HFF-Myc (cell line): ENCODE measurements at places on chromosomes 1 and 21.

DNA sequence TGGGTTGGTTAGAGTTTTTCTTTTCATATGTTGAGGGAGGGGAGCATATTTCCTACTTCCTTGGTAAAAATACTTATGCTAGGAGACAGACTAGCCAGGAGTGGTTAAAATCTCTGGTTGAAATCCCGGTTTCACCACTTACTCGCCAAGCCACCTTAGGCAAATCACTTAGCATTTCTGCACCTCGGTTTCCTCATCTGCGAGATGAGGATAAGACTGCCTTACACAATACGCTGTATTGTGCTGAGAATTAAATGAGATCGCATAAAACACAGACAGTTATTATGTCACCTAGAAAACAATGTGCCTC lies 1.4 kb downstream of the IFFO2 start:
- DNase-seq, result no peak

GRCh38 chr1:44250068-44250781 lies 37.0 kb downstream of the DMAP1 start:
- no peak for DNase-seq

- no peak for DNase-seq
Measured at GRCh38 chr1:158076441-158076840, 83.0 kb downstream of the KIRREL1 start.

- no peak for DNase-seq
Measured at GRCh38 chr1:87642581-87643221, 314.0 kb downstream of the LMO4 start.

DNA sequence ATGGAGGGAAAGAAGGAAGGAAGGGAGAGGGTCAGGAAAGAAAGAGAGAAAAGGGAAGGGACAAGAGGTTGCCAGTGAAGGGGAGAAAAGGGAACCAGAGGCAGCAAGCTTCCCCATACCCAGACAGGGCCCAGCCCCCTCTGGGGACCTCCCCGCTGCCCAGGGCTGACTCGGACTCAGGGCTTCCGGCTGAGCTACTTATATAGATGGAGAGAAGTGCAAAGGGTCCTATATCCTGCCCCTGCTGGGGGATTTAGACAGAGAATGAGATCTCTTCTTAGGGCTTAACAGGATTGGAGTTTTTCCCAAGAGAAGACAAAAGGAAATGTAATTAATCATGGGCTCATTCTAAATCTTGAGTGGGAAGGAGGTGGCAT lies at the start of gene ETV3L:
Gene ETV3L (minus strand): TSS at position 176 of the 377 bp plus-strand sequence. CDS start 285 bp downstream, outside the sequence.
- no peak for DNase-seq

DNA sequence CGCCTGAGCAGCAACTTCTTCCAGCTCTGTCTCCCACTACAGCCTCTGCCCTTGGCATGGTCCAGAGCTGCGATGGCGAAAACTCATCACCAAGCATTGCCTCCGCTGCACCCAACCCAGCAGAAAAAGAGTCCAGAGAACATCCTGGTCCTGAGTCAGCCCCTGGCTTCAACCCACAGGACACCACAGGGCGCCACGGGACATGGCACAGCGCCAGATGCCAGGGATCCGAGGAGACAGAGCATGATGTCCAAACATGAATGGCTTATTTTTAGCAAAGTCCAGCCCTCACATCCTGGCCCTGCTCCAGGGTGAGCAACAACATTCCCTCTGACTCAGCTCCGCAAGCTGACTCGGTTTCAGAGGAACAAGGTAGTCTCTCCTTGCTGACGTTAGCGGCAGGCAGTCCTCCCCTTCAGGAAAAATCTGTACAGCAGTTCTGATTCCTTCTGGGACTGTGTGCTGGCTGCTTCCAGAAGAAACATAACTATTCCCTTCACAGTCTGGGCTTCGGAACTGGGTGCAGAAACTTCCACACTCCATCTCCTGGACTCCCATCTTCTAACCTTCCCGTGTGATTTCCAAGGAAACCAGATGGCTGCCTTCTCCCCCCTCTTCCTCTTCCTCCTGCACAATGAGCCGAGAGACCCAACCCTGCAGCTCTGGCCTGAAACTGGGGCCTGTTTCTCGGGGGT lies 131.3 kb downstream of the TOMM20 start:
- DNase-seq, result peak; percentile 93

DNA sequence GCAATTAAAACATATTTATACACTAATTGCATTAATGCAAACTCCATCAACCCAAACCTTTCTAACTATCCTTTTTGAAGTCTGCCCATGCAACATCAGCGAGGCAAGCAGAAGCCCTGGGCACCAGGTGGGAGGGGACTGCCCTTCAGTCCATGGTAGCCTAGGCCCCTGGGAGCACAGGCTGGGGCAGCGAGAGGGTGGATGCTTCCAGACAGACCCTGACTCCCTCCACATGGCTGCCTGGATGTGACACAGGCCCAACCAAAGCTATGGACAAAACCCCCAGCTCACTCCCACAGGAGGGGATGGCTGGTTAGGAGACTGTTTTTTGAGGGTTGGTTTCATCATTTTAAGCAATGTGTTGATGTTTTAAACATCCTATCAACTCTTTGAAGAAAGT lies 17.8 kb upstream of the LRRC47 start:
- no peak for DNase-seq

DNA sequence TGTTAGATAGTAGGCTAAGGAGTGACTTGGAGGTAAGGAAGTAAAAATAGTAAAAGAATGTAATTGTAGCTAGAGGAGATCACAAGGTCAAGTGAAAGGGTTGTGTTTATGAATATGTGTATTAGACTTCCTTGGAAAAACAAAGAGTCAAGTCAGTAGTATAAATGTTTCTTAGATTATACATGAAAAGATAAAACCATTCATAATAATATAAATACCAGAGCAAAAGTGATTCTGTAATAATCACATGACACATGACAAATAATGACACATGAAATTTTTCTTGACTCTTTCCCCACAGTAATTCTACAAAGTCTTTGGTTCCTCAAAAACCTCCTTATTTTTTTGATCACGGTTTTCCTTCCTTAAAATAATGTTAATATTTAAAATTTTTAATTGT lies 56.4 kb downstream of the IVNS1ABP start:
- no peak for DNase-seq

DNA sequence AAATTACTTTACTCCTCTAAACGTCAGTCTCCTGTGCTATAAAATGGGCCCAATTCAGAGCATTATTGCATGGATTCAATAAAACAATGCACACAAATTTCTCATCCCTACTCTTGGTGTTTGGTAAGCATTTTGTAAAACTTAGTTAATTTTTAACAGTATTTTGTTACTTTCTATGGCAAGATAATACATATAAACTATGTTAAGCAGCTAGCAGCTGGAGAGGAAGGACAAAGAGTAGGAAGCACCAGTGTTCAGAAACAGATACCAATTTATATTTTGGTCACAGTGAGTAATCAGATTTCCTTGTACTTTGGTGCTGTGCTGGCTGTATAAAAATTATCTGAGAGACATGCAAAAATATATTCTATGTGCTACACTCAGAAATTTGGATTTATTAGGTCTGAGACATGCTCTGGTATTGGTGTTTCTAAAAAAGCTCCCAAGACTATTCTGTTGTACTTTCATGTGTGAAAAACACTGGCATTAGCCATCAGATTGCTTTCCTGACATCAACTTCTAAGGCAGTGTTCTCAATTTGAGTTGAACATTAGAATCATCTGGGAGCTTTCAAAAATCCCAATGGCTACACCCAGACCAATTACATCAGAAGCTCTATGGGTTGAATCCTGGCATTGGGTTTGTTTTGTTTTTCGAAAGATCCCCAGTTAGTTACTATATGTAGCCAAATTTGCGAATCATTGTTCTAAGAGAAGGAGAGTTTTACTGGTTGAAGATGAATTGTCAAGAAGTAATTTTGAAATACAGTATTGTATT lies 100.3 kb upstream of the C1orf87 start:
- no peak for DNase-seq

DNA sequence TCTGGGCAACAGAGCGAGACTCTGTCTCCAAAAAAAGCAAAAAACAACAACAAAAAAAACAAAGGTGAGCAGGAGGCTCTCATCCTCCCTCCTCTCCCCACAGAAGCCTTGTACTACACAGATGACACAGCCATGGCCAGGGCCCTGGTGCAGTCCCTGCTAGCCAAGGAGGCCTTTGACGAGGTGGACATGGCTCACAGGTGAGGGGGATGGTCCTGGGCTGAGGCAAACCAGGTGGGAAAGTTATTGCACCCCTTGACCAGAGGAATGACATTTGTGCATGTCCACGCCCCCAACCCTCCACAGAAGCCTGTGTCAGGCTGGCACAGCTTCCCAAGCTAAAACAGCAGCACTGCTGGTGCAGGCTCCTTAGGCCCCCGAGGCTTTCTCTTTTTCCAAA lies 2.4 kb downstream of the ADPRS start:
- no peak for DNase-seq

DNA sequence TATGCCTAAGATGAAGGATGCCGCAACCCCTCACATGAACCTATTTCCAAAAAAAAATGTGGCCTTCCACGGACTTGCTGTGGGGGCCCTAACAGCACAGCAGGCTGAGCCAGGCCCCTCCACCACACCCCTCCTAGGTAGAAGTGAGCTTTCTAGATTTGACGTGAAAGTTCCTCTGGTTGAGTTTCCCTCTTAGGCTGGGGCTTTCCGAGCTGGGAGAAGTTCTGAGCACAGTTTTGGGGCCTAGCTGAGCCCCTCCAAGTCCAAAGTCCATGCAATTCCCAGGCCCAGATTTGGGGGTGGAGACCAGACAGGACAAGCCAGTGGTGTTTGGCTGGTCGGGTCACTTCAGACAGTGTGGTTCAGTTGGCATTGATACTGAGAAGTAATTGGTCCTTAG lies 13.8 kb upstream of the PHLDA3 start:
- DNase-seq, result no peak
